ENCODE measurements at places on chromosomes 11 and 22.

DNA sequence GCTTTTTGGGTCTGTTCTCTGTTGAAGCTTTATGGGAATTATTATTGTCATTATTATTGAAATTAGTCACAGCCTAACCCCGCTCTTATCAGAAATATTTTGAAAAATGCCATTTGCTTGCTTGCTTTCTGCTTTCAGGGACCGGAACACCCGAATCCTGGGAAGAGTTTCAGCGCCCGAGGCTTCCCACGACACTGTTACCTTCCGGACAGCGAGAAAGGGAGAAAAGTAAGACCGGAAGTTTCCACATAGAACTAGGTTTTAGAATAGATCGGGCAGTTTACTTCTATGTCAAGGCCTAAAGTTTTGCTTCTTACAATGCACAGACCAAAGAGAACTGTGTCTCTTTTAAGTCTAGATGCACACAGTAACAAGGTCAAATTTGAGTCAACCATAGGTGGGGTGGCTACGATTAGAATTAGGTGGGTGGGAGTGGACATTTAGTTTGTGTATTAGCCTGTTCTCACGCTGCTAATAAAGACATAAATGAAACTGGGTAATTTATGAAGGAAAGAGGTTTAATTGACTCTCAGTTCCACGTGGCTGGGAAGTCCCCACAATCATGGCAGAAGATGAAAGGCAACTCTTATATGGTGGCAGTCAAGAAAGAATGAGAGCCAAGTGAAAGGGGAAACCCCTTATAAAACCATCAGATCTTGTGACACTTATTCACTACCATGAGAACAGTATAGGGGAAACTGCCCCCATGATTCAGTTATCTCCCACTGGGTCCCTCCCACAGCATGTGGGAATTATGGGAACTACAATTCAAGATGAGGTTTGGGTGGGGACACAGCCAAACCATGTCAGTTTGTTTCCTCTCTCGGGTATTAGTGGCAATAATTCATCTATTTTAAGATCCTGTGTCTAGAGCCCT lies 12.9 kb downstream of the MPEG1 start:
- DNase-seq: peak; percentile 54

DNA sequence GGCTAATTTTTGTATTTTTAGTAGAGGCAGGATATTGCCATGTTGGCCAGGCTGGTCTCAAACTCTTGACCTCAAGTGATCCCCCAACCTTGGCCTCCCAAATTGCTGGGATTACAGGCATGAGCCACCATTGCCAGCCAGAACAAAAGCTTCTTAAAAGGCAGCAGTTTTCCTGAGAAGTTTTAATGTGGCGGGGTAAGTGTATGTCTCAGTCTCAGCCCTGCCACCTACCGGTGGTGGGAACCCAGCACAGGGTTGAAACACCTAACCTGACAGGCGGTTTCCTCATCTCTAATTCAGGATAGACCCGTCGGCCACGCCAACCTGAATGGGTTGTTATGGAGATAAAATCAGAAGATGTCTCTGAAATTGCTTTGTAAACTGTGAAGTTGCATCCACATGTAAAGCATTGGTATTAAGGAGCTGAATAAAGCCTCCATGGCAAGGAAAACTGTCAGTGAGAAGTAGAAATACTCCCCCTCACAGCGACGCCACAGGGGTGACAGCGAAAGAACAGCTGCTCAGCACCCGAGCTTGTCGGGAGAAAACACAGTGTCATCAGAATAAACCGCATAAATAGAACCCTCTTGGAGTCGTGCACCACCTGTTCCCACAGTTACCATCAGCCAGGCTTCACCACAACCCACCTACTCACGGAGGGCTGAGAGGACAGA lies 165.9 kb upstream of the NCAM1 start:
- peak; percentile 65 for DNase-seq

- DNase-seq: no peak
These were observed 435.1 kb upstream of the CCDC90B start for GRCh38 chr11:83721263-83721662.

- DNase-seq: no peak
These were observed 16.1 kb upstream of the MYRF start for GRCh38 chr11:61736310-61736709.
